ENCODE measurements at places on chromosomes 2 and 18. TPM values are rescaled to one million over a fixed set of nuclear protein-coding genes. Genes with fewer than 3 reads are reported as not detected.

- H3K4me3 ChIP-seq = no peak overlapping the region
- DNase-seq = no peak
- H3K4me1 ChIP-seq = no peaks in the 10 kb centered on the region
- no peaks in the 10 kb centered on the region for H3K27me3 ChIP-seq
- H3K36me3 ChIP-seq = no peaks in the 10 kb centered on the region
These were observed 118.1 kb upstream of the DTNA start for GRCh38 chr18:34591920-34592444.

DNA sequence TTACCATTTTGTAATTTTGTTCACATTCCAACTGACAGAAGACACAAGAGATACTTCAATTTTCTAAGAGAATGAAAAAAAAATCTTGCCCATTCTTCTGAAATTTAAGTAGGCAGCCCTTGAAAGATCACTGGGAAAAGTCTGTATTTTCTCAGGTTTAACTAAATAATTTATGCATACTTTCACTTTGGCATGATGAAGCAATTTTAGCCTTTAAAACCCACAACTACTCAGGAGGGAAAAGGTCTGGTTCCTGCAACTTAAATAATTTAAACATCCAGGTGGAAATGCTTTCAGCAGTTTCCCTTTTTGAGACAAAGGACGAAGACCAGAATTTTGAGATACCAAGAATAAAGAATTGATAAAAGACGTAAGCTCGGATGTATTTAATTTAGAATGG is 61.4 kb downstream of the ZEB2 start:
- no peak for DNase-seq
- no peaks in the 10 kb centered on the region for H3K36me3 ChIP-seq
- peak overlapping the region; percentile 25 for H3K27ac ChIP-seq
- H3K4me1 ChIP-seq = no peaks in the 10 kb centered on the region

DNA sequence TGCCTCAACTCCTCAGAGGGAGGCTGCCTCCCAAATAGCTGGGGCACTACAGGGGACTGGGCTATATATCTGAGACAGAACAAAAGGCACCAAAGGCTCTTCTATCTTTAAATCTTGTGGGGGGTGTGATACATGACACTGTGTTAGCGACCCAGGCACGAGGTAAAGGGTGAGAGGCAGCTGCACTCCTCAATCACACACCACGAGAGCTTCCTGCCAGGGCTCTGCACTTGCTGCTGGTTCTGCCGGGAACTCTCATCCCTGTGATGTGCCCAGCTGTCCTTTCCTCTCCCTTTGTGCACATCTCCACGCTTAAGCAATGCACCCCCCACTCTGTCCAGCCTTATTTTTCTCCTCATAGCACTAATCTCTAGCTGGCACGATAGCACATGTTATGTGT is 32.4 kb downstream of the NPC1 start:
- H3K4me1 ChIP-seq = no peaks in the 10 kb centered on the region
- no peaks in the 10 kb centered on the region for H3K27me3 ChIP-seq
- H3K4me3 ChIP-seq = no peak overlapping the region
- DNase-seq = no peak

Gene POU3F3
- not detected for total RNA-seq

GRCh38 chr2:171837736-171838135 is 56.3 kb downstream of the SLC25A12 start:
- H3K27ac ChIP-seq = no peak overlapping the region
